Memory B cell (primary cell): ENCODE measurements at places on chromosomes 12 and 14.

DNA sequence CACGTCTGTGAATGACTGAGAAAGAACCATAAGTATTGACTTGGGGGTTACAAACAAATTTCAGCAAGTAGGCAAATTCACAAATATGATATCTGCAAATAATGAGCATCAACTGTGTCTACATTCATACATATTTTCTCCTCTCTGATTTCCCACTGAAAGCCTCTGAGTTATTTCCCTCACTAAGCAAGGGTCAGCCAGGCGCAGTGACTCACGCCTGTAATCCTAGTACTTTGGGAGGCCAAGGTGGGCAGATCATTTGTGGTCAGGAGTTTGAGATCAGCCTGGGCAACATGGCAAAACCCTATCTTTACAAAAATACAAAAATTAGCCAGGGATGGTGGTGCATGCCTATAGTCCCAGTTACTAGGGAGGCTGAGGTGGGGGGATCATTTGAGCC lies 80.8 kb downstream of the SLC25A21 start:
- DNase-seq, result no peak

GRCh38 chr14:103692159-103692558 lies 23.1 kb downstream of the XRCC3 start:
- no peak for DNase-seq

- DNase-seq, result peak; percentile 56
Observed at GRCh38 chr12:113912760-113913329, 53.3 kb downstream of the RBM19 start.

GRCh38 chr14:95308073-95308472 lies 11.6 kb downstream of the CLMN start:
- DNase-seq, result no peak

GRCh38 chr12:54368709-54369596 lies 4.7 kb upstream of the GPR84 start:
- peak; percentile 85 for DNase-seq

GRCh38 chr12:123106640-123107359 lies 44.1 kb downstream of the PITPNM2 start:
- DNase-seq, result no peak

DNA sequence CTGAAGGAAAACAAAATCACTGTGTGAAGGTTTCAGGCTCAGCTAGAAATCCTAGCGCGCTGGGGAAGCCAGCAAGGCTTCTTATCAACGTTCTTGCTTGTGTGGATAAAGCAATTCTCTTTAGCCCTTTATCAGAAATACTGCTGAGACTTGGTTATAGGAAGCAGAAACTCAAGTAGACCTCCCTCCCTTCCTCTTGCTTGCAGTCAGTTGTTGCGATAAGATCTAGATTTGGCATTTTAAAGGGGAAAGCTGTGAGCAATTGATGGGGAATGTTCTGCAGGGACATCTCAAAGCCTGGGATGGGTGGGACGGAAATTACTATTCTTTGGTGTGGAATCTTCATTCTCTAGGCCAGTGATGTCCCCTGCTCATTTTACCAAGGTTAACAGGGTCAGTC lies 76.4 kb upstream of the ANO4 start:
- no peak for DNase-seq

DNA sequence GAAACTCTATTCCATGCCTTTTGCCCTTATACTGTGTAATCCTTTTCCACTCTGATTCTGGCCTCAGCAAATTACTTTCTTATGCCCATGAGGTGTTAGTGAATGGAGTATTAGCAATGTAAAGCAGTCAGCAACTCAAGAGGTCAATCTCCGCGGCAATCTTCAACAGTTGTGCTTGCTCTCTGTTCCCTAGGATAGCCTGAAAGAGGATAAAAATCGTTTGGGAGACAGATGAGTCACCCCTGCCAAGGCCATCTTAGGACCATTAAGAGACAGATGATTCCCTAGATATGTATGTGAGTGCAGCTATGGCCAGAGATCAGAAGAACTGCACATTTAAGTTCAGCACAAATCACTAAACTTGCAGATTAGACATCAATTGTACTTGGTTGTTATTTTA lies 1145.8 kb downstream of the GALC start:
- DNase-seq, result no peak
